A172 (cell line): ENCODE measurements at places on chromosomes 2 and 18. TPM values are rescaled to one million over a fixed set of nuclear protein-coding genes. Genes with fewer than 3 reads are reported as not detected.

- peak; percentile 21 for DNase-seq
Observed at GRCh38 chr2:191638079-191638801, 39.7 kb upstream of the NABP1 start.

Gene ERFE
- 25.3 and 31.3 TPM in 2 replicates for total RNA-seq

- DNase-seq, result no peak
Observed at GRCh38 chr2:11866358-11867335, 120.2 kb downstream of the LPIN1 start.

Gene TRABD2A
- total RNA-seq, result 10.6 and 12.6 TPM in 2 replicates

Gene NEU4
- 0.22 TPM in 1 of 2 replicates, not detected in the other for total RNA-seq

GRCh38 chr2:226467221-226467620, 332.4 kb downstream of the IRS1 start:
- DNase-seq, result no peak

GRCh38 chr2:19675856-19676460, 225.8 kb downstream of the TTC32 start:
- DNase-seq, result peak; percentile 52

Gene CDKL4
- total RNA-seq, result 0.10 TPM in 1 of 2 replicates, not detected in the other

- peak; percentile 69 for DNase-seq
Observed at GRCh38 chr2:152335016-152335725, at the start of gene FMNL2. Gene FMNL2 (plus strand): TSS chr2:152335174.

DNA sequence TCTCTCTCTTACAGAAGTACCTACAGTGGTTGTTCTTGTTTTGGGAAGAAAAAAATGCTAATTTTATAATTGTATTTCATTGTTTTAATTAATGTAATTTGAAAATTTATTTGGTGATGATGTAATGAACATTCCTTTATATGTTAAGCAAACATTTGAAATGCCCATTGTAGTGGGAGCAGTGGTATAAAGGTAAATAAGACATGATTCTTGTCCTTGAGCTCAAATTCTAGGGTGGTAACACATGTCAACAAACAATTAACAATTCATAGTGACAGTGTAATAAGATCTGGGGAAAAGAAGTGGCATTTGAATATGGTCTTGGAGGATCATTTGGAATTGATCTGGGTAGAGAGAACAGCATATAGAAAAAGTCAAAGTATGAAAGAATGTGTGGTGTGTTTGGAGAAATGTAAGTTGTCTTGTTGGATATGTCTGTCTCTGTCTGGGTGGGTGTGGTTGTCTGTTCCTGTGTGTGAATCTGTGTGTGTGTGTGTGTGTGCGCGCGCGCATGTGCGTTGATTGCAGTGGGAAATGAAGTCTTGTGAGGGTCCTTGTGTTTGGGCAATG, 5.8 kb downstream of the PTPN4 start:
- DNase-seq, result no peak

- DNase-seq, result no peak
Observed at GRCh38 chr2:198098386-198098785, 294.0 kb downstream of the PLCL1 start.

DNA sequence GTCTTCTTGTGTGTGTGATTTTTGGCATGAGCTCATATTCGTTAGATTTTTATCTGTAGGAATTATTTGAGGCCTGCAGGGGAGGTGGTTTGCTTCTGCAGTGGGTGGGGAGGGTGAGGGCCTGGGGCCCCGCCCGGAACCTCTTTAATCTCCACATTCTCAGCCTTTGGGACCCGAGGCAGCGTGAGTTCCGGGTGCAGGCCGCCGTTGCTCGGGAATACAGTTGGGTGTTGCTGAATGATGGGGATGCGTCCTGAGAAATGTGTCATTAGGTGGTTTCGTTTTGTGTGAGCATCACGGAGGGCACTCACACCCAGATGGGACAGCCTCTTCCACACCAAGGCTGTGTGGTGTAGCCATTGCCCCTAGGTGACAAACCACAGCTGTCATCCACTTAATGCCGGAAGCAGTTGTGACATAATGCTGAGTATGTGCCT, 13.7 kb upstream of the GAL3ST2 start:
- DNase-seq, result peak; percentile 25

DNA sequence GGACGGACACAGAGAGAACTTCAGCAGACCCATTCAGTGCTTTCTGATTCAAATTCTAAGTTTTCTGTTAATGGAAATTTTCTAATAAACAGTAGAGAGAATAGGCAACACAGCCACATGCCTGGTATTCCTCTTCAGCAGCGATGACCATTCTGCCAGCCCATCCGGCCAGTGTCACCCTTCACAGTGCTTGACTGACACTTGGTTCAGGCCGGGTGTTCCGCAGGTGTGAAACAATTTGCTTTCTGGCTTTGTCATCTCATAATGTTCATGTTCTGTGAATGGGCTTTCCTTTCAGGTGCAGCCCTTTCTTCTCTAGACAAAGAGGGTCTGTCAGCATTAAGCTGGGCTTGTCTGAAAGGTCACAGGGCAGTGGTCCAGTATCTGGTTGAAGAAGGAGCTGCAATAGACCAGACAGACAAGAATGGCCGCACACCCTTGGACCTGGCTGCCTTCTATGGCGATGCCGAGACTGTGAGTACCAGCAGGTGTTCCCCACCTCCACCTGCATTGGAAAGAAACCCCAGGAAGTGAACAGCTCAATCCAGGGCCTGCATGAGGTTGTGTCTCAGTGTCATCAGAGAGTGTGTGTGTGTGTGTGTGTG, 67.0 kb downstream of the WDSUB1 start:
- DNase-seq, result no peak

GRCh38 chr2:227163485-227163997, 464 bp downstream of the COL4A4 start:
- no peak for DNase-seq

DNA sequence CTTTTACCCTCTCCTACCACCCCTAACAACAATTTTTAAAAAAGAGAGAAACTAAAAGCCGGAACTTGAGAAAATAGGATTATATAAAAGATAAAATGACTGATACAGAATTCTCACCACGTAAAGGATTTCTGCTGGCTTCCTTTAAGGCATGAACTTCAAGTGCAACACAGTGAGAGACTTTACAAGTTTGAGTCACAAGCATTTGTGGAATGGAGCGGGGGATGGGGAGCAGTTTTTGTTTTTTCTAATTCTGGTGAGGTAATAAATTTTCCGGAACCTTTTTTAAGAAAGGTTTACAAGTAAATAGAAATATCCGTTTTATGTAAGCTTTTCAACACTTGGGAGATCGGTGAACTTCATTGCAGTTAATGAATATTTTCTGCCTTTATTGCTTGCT, 1.8 kb upstream of the CDH2 start:
- DNase-seq, result peak; percentile 52

DNA sequence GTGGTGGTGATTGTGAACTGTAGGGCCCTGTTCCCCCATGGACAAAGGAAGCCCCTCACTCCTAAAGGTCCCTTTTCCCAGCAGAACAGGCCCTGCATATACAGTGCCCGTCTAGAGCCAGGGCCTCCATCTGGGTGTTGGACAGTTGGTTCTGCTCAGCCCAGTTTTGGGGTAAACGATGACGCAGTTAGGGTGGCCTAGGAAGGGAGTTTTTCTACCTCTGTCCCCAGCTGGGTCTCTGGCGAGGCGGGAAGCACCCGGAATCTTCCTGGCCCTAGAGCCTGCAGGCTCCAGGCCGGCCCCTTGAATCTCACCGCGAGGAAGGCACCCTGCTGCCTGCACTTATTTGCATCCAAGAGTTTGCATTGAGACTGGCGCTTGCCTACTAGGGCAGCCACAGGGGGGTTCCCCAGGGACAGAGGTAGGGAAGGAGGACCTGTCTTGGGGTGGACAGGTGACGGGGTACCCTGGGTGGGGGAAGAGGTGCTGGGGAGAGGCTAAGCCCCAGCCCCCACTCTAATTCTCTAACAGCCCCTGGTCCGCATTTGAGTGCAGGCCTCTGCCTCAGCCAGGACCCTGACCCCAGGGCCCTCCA, 529 bp upstream of the MTA3 start:
- DNase-seq, result no peak

DNA sequence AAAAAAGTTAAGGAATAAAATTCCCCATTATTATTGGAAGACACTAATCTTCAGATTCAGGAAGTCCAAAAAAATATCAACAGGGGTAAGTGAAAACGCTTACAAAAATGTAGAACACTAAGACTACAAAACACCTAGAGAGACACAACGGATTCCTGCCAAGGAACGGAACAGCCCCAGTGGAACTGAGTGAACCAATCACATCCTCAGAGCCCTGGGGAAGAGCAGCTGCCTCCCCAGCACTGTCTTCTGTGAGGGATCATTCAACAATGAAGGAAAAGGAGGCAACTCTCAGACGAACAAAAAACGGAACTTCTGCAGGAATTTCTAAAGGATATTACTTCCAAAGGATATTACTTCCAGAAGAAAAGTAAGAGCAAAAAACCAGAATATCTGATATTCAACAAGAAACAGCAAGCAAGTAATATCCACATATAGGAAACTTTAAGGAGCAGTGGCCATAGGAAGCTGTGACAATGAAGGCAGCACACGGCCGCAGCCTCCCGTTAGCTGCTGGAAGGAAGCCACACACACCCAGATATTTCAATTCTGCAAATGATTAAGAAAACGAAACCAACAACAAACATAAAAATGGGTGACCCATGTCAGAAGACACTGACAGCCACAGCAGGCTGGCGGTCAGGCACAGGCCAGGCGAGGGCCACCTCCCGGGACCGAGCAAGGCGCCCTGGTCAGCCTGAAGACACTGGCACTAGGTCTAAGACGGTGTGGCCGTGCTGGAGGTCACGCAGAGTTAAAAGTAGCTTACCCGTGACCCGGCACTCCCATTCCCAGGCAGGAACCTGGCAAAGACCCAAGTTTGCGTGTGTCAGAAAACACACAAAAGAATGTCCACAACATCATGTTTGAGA, 81.8 kb downstream of the HDAC4 start:
- DNase-seq, result no peak

DNA sequence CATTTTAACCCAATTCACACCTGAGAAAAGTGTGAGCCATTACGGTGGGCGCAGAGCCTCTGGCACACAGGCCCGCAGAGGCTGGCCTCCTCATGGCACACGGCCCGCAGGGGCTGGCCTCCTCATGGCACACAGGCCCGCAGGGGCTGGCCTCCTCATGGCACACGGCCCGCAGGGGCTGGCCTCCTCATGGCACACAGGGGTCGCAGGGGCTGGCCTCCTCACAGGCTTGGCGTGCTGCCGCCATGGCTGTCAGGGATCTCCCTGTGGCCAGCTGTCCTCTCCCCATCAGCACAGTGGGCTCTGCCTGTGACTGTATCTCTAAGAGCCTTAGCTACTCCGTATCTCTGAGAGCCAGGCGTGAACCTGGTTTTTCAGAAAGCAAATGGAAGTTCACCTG, 24.6 kb downstream of the ANO7 start:
- no peak for DNase-seq

- DNase-seq, result peak; percentile 38
Observed at GRCh38 chr2:205654878-205655605, 27.3 kb upstream of the NRP2 start.

Gene RAMP1
- total RNA-seq, result 32.4 and 35.2 TPM in 2 replicates

Gene TGFA
- 0.31 and 1.0 TPM in 2 replicates for total RNA-seq

Gene CPO
- not detected in 2 replicates for total RNA-seq

- no peak for DNase-seq
Observed at GRCh38 chr2:225998116-225998515, 598.6 kb downstream of the NYAP2 start.
